ENCODE measurements at places on chromosomes 6 and 20. TPM values are rescaled to one million over a fixed set of nuclear protein-coding genes. Genes with fewer than 3 reads are reported as not detected.

The PACRG gene
- 5.6 TPM for total RNA-seq

The LTB gene
- 0.34 TPM for total RNA-seq

The PRR3 gene
- total RNA-seq = 10.7 TPM

The TOX2 gene
- 1.5 TPM for total RNA-seq

The RRAGD gene
- total RNA-seq = 18.0 TPM

The LY6G5C gene
- total RNA-seq = 2.0 TPM

The NR2E1 gene
- 0.26 TPM for total RNA-seq

The SDC4 gene
- 67.2 TPM for total RNA-seq

The SLC35D3 gene
- 0.41 TPM for total RNA-seq

The CENPW gene
- 42.0 TPM for total RNA-seq

The GABRR1 gene
- total RNA-seq = not detected

The KHDC1 gene
- 2.0 TPM for total RNA-seq

The PGK2 gene
- not detected for total RNA-seq

The PDE10A gene
- 10.8 TPM for total RNA-seq

The PSORS1C1 gene
- total RNA-seq = not detected

- no peak for DNase-seq
Measured at GRCh38 chr20:5135363-5136012, 8.7 kb downstream of the CDS2 start.

DNA sequence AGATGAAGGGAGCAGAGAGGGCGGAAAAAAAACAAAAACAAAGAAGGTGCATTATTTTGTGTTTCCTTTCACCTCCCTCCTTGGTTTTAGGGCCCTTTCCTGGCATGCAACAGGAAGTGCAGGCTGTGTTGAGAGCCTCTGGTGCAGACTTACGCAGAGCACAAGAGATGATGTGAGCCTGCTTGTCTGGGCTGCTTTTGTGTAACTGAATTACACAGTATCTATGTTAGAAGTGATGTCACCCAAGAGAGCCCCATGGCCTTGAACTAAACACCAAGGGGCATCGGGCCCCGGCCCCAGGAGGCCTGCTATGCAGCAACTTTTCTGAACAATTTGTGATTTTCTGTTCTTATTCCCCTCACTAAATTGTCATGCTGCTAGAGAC is 25.5 kb downstream of the GNAS start:
- DNase-seq = no peak

GRCh38 chr6:27726619-27727023 is 185.6 kb downstream of the OR2B2 start:
- no peak for DNase-seq

- no peak for DNase-seq
Measured at GRCh38 chr20:6665621-6666355, 101.7 kb upstream of the BMP2 start.

- no peak for DNase-seq
Measured at GRCh38 chr6:30041821-30042220, 19.2 kb upstream of the POLR1H start.

- DNase-seq = no peak
Measured at GRCh38 chr20:5469111-5469510, 152.4 kb upstream of the PROKR2 start.

GRCh38 chr6:122666418-122666817 is 56.2 kb downstream of the PKIB start:
- no peak for DNase-seq

DNA sequence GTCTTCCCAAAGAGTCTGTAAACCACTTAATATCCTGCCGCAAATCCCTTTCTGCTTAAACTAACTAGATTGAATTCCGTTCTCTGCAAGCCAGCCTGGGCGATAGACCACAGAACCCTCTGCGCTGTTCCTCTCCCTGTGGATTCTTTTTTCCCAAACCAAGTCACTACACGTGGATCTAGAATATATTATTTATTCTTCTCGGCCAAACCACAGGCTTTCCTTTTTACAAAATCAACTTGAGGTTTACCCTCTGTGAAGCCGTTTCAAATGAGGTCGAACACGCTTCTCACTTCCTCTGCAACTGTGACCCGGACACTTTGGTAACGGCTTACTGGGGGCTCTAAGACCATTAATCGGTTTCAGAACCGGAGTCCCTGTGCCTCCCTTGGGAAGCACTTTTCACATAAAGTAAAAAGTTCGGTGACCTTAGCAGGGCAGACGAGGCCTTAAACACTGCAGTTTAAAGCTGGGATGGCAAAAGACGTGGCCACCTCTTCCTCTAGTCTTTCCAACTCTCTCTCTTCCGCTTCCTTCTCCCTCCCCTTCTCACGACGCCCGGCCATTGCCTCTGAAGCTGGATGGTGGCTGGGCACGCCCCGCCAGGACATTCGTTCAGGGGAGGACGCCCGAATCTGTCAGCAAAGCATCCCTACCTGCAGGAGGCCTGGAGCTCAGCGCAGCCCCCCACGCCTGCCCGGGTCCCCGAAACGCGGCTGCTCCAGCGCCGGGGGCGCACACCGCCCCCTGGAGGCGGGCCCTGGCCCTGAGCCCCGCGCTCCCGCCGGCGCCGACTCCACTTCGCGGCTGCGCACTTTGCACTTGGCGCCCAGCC is 55.0 kb upstream of the FOXC1 start:
- DNase-seq = no peak

GRCh38 chr20:52676283-52676995 is 295.7 kb upstream of the TSHZ2 start:
- no peak for DNase-seq

DNA sequence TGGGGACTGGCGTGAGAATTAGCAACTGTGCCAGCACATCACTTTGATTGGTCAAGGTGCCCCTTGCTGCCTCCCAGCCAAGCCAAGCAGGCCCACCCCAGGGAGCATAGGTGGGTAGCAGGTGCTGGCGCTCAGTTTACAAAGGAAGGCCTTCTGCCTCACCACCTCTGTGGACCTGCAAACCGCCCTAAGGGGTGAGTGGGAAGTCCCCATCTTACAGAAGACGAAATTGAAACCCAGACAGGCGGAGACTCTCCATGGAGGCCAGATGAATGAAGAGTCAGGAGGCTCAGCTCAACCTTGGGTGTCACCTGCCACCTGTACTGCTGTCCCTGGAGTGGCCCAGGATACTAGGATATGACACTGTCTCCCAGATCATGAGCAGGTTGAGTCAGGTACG is 21.5 kb upstream of the MAS1L start:
- no peak for DNase-seq

DNA sequence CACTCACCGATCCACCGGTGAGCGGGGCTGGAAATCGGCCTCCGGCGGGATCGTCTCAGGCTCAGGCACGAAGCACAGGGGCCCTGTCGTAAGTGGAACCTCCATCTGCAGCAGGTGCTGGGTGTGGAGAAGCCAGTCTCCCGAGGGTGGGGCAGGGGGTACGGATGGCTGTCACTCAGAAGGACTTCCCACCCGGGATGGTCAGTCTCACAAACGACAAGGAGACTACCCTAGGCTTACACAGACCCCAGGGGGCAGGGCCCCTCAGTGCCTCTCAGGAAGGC is 27.8 kb downstream of the YTHDF1 start:
- DNase-seq = no peak

DNA sequence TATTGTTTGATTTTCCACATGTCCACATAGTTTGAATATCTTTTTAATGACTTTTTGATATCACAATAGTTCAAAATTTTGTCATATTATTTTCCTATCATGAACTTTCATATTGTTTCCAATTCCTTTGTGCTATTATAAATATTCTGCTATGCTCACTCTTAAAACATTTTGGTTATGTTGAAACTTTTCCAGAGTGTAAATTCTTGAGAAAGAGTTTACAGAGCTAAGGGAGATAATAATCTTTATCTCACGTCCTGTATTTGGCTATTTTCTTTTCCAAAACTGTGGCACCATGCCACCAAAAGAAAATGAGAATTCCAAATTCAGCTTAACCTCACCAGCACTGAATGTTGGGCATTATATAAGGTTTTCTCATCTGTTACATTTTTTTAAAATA is 210.9 kb downstream of the TFAP2B start:
- no peak for DNase-seq

DNA sequence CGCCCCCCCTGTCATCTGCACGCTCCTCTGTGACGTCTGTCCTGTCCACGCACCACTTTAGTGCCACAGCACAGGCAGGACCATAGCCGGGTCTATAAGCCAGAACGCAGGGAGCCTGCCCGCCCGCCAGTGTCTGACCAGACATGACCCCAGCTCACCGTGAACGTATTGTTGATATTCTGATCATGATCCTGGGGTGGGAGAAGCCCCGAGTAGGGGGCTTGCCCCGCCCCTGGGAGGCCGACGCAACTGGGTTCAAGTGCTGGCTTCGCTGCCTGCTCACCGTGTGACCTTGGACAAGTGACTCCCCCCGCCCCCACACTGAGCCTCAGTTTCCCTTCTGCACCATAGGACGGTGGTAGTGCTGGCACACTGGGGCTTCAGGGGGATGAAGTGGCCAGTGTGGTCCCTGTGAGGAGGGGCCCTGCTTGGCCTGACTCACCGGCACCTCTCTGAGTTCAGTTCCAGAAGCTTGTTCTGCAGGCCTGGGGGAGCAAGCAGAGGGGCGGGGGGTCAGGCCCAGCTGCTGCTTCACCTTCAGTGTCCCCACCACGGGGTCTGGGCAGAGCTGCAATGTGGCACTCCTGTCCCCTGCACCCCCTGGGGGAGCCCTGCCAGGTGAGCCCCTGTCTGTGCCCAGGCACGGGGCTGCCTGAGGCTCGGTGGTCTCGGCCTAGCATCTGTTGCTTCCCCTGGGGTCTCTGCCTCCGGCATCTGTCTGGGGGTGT is 9.2 kb downstream of the RBBP8NL start:
- no peak for DNase-seq

- no peak for DNase-seq
Measured at GRCh38 chr20:35166242-35166830, 5.5 kb upstream of the PROCR start.
